Cardiac septum (tissue), 1 donor: ENCODE measurements at places on chromosomes 3 and 15. TPM values are rescaled to one million over a fixed set of nuclear protein-coding genes. Genes with fewer than 3 reads are reported as not detected.
A peak's percentile ranks its signal among the peaks of the same experiment; 100 is the strongest.

GRCh38 chr15:89768071-89768500 is 8.0 kb upstream of the MESP2 start:
- peak; percentile 65 for DNase-seq

- DNase-seq, result no peak
These were observed 135.5 kb upstream of the TTC14 start for GRCh38 chr3:180466401-180467011.

GRCh38 chr3:355622-356021 is 159.1 kb downstream of the CHL1 start:
- no peak for DNase-seq

GRCh38 chr3:111592936-111593335 is 2.2 kb downstream of the ZBED2 start:
- no peak for DNase-seq

- no peak for DNase-seq
These were observed 122.0 kb upstream of the EOMES start for GRCh38 chr3:27844052-27844675.

GRCh38 chr3:128427175-128427857 is 39.4 kb downstream of the DNAJB8 start:
- no peak for DNase-seq

GRCh38 chr15:51382787-51383186 is 41.3 kb downstream of the GLDN start:
- DNase-seq, result no peak

DNA sequence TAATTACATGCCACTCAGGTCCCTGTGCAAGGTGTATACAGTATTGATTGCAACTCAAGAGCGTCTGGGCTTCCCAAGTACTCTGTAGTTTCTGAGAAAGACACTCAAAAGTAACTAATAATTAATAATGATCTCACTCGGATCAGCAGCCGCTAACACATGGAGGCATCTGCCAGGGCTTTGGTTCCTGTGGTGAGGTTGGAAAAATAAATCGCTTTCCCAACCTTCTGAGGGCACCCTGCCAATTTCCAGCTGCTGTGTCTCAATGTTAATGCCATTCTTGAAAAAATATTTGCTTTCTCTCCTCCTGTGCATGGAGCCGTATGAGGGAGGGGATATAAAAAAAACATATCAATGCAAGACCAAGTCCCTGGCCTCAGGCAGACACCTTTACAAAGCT is 116.5 kb upstream of the SLC2A2 start:
- no peak for DNase-seq

DNA sequence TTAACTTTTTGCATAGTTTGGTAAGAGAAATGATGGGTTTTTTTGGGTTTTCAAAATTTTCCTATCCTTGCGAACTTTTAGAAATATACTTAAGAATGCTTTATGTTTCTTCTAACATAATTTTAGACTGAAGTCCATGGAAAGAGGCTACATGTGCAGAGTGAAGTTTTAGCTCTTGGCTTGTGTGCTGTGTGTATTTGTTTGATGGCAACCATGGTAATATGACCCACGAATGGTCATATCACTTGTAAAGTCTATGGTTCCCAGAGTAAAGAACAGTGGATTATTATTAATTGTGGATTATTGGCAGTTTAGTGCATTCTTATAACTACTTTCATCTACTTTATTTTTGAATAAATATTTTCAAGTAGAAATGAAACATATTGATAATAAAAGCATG is 124.0 kb upstream of the GOLGA6L4 start:
- no peak for DNase-seq

DNA sequence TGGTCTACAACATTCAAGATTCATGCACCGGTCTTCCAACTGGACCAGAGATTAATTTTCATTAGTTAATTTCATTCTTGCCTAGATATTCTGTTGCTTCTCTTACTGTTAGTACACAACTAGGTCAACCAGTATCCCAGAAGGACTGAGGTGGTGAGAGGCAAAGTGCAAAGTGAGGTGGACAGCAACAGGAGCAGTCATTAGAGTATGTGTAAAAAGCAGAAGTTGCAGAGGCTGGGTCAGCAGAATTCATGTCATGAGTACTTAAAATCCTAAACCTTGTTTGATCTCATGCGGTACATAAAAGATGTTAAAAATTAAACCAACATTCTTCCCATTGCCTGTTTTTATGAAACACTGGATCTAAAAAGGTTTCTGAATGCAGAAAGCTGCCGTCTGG is 46.7 kb downstream of the PARP14 start:
- DNase-seq, result no peak

GRCh38 chr15:72970933-72971760 is 81.1 kb upstream of the NEO1 start:
- no peak for DNase-seq

DNA sequence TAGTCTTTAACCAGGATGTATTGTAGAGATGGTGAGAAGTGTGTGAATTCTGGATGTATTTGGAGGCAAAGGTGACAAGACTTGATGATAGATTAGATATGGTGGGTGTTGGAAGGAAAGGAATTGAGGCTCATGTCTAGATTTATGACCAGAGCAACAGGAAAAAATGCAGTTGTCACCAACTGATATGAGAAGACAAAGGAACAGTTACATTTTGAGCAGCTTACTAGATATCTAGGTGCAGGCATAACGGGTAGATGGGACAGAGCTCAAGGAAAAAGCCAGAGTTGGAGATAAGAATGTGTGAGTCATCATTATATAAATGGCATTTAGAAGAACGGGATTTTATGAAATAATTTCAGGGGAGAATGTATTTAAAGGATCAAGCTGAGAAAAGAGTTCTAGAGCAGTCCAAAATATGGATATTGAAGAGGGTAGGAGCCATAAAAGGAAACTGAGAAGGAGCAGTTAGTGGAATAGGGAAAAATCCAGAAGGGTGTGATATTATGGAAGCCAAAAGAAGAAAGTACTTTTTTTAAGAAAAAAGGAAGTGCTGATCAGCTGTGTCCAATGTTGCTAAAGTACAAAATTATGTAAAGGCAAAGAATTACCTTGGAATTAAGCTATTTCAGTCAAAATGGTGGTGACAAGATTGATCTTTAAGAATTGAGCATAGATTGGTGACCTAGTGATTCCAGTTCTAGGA is 262.5 kb downstream of the CGGBP1 start:
- DNase-seq, result no peak

GRCh38 chr3:42229266-42229941 is 36.6 kb downstream of the CCK start:
- DNase-seq, result no peak

DNA sequence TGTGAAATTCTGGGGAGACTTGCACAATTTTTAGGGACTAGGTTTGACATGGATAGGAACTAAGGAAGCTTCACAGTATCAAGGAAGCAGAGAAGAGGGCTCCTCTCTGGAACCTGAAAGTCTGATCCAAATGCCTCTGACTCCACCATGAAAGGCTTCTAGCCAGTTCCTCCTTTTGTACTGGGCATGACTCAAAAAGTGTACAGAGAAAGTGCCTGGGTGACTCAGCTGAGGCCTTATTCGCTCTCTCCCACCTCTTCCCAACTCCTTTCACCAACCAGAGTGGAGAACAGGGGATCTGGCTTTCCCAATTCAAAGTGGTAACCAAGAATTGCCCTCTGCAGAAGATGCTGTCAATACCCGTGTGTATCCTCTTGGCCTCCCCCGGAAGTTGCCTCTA is 342.9 kb upstream of the PROK2 start:
- DNase-seq, result no peak

GRCh38 chr15:89848970-89849292 is 34.3 kb upstream of the ANPEP start:
- DNase-seq, result no peak

DNA sequence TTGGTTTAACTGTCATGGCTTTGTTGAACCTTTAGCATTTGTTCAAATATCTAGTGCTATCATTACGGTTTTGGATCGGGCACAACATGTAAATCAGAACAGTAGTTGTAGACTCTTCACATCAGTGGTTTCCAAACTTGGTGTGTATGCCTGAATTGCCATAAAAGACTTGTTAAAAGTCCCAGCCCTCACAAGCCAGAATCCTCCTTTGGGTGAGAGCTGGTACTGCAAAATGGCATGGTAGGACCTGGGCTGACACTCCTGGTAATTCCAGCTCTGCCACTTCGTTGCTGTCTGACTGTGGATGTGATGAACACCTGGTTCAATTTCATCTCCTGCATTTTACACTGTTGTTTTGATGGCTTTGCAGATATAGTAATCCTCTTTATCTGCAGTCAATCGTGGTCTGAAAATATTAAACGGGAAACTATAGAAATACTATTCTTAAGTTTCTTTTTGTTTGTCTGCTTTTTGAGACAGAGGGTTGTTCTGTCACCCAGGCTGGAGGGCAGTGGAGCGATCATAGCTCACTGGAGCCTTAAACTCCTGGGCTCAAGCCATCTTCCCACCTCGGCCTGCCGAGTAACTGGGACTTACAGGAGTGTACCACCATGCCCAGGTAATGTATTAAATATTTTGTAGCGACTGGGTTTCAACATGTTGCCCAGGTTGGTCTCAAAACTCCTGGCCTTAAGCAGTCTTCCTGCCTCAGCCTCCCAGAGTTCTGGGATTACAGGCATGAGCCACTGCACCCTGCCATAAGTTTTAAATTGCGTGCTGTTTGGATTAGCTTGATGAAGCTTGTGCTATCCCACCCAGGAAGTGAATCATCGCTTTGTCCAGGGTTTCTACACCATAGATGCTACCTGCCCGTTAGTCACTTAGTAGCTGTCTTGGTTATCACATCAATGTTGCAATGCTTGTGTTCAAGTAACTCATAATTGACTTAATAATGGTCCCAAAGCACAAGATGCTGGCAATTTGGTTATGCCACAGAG is 61.6 kb downstream of the RAB7A start:
- no peak for DNase-seq

DNA sequence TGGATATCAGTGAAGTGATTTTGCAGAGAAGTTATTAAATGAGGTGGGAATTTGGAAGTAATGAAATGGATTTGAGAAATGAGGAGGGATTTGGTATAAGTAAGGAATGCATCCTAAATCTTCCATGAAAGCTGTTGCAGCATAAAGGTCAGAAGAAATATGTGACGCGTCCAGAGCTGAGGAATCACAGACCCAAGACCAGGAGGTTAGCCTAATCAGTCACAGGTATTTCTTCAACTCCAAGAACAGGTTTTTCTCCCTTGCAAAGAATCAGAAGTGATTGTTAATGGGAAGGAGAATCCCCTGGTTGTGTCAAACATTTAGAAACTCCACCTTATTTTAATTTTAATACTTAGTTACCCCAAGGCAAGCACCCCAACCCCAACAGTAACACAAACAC is 253.2 kb downstream of the MEX3B start:
- DNase-seq, result no peak

DNA sequence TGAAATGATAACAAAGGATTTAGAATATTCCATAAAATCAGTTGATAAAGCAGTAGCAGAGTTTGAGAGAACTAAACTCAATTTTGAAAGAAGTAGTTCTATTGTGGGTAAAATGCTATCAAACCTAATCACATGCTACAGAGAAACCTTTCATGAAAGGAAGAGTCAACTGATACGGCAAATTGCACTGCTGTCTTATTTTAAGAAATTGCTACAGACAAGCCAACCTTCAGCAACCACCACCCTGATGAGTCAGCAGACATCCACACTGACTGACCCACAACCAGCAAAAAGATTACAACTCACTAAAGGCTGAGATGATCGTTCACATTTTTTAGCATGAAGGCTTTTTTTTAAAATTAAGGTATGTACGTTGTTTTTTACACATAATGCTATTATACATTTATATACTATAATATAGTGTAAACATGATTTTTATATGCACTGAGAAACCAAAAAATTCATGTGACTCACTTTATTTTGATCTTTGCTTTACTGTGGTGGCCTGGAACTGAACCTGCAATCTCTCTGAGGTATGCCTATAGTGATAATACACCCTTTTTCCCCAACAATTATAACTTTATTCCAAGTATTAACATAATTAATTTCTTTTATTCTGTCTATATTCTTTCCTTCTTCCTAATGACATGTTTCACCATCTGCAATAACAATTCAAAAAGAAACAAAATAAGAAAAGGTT is 109.9 kb downstream of the TBC1D5 start:
- DNase-seq, result no peak

- DNase-seq, result no peak
These were observed 82.9 kb downstream of the CYP19A1 start for GRCh38 chr15:51255533-51255932.

The PODXL2 gene
- total RNA-seq, result 2.2 TPM

The RAB8B gene
- 8.7 TPM for total RNA-seq

The KBTBD12 gene
- 36.6 TPM for total RNA-seq

The CFAP92 gene
- total RNA-seq, result 0.27 TPM

The ADAMTS9 gene
- total RNA-seq, result 53.6 TPM

The CCR4 gene
- total RNA-seq, result not detected

The ADAMTS7 gene
- total RNA-seq, result 17.8 TPM

The RBPMS2 gene
- total RNA-seq, result 242 TPM

The CFAP20DC gene
- 0.08 TPM for total RNA-seq

The WDR72 gene
- total RNA-seq, result not detected

The WWTR1 gene
- total RNA-seq, result 82.7 TPM

The ZNF80 gene
- not detected for total RNA-seq
